Stimulated activated CD8-positive, alpha-beta memory T cell treated with anti-CD3 and anti-CD28 coated beads, Interleukin-2, amount 100 ng/mL, for 1 hour (primary cell): ENCODE measurements at places on chromosomes 16 and 17.
A peak's percentile ranks its signal among the peaks of the same experiment; 100 is the strongest.

DNA sequence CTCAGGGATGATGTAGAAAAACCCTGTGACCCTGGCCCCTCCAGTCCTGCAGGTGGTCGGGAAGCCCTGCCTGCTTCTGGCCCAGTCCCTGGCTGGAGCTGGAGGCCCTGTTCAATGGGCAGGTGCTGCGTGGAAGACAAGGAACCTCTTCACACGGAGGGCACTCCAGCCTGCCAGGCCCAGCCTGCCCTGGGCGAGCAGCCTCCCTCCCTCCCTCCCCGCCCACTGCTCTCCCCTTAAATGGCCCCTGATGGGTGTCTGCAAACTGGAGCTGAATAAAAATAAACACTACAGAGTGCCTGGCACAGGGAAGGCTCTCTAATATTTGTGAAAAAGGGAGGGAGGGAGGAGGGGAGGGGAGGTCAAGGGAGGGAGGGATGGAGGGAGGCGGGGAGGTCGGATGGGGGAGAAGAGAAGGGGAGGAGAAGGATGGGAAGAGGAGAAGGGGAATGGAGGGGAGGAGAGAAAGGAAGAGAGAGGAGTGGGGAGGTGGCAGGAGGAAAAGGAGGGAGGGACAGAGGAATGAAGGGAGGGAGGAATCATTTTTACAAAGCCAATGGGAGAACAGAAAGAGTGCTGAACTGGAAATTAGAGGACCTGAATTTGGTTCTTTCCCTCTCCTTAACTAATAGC lies 222.8 kb upstream of the TNRC6C start:
- DNase-seq: no peak

- peak; percentile 18 for DNase-seq
Observed at GRCh38 chr17:68431661-68432071, 25.6 kb downstream of the WIPI1 start.

DNA sequence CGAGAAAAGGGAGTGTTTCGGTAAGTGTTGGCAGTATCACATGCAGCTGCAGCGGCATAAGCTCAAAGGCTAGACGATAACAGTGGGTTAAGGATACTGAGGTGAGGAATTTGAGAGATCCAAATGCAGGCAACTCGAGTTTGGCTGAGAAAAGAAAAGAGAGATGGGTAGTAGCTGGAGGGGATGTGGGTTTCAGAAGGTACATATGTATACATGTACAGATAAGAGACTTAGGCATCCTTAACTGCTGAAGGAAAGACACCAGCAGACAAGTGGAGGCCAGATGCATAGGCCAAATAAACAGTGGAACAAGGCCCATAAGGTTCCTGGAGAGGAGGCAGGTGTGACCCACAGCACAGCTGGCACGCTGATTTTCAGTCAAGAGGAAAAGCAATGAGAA lies 86.6 kb upstream of the NETO2 start:
- no peak for DNase-seq

DNA sequence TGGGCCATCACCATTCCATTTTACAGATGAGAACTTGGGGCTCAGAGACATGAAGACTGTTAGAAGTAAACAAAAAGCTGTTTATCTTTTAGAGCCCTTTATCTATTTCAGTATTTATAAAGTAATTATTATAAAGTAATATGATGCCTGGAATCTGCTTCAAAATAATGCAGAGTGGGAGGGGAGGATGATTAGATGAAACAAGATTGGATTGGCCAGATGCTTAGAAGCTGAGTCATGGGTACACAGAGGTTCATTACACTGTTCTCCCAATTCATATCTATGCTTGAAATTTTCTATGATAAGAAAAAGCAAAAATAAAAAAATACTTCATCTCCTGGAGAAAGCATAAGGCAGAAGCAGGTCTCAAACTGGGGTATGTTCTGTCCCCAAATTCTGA lies 29.4 kb downstream of the TOM1L2 start:
- no peak for DNase-seq

- no peak for DNase-seq
Observed at GRCh38 chr17:41505007-41505808, at the start of gene KRT13. Gene KRT13 (minus strand): TSS chr17:41505612. CDS start chr17:41505550, 62 bp downstream.

- DNase-seq: no peak
Observed at GRCh38 chr17:50615828-50616227, 18.9 kb upstream of the ABCC3 start.

DNA sequence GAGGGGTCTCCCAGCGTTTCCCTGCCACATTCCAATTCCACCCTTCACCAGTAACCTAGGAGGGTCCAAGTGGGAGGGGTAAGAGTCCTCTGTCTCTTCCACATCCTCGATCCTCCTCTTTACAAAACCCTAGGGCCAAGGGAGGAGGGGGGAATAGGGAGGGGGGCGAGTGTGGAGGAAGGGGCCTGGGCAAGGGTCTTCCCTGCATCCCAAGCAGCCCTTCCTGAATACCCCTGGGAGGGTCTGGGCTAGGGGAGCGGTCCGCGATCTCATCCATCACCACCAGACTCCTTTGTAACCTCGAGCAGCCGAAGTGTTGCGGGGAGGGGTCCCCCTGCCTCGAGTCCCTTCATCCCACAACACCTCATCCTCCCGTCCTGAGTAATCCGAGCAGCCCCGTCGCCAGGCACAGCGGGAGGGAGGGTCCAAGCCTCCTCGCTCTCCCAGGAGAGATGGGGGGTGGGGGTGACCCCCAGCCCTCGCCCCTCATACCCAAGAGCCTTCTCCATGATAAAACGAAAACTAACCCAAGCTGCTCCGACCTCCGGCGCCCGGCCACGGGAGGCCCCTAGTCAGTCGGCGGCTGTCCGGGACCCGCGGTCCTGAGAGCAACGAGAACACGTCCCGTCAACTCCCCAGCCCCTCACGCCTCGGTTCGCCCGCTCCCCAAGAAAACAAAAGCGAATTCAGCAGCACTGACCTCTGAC lies 502 bp downstream of the SMPD3 start:
- DNase-seq: no peak

DNA sequence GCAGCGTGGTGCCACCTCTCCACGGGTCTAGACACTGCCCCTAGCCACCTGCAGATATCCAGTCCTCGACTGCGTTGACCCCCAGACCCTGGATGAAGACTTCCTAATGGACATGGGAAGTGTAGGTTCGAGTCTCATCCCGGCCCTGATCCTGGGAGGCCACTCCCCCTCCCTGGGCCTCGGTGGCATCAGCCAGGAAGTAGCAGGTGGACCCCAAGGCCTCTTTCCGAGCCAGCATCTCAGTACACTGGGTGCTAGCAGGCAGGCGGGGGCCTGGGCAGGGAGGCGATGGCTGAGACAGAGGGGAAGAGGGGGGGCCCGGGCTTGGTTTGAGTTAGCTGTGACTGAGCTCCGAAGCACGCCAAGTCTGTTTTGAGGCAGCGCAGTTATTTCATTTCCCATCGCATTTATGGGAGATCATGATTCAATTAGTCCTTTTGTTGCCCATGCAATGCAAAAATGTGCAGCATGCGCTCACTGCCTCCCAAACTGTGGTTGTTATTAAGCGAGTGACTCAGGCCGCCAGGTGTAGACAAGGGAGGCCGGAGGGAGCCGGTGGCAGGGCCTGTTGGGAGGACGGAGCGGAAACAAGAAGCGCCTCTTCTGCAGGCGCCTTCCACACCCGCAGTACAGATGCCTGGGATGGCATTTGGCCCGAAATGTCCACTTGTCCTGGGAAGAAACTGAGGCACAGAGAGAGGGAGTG lies 25.3 kb upstream of the ZNF469 start:
- DNase-seq: no peak

GRCh38 chr16:3889059-3889458 lies 8.5 kb upstream of the CREBBP start:
- no peak for DNase-seq

DNA sequence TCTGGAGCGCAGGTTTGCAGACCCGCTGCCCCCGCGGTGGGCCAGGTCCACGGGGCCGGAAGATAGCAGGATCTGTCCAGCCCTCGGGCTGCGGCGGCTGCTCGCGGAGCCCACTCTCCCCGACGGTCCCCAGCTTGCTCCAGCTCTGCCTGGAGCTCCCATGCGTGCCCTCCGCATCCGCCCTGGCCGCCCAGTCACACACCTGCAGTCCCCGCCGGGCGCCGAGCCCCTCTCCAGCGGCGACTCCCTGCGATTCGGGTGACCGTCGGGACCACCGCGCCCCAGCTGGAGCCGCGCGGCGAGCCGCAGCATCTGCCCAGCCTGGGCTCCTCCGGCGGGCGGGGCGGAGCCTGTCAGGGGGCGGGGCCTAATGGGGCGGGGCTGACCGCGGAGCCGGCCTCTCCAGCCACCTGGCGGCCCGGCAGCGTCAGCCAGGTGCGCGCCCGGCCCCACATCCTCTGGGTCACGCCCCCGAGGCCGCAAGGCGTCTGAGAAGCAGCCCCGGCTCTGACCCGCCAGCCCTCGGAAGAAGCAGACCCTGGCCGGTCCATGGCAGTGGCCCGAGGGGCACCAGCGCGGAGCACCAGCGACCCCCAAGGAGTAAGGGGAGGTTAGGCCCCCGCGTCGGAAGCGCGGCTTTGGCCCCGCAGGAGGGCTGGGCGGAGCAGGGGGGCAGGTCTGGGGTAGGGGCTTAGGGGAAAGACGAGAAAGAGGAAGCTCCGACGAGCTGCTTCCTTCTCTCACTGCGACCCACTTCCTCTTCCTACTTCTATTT lies at the start of gene PIK3R5:
TSS of gene PIK3R5 (minus strand) at position 314 of the 775 bp plus-strand sequence. CDS start 54,213 bp downstream, outside the sequence.
- peak; percentile 74 for DNase-seq

DNA sequence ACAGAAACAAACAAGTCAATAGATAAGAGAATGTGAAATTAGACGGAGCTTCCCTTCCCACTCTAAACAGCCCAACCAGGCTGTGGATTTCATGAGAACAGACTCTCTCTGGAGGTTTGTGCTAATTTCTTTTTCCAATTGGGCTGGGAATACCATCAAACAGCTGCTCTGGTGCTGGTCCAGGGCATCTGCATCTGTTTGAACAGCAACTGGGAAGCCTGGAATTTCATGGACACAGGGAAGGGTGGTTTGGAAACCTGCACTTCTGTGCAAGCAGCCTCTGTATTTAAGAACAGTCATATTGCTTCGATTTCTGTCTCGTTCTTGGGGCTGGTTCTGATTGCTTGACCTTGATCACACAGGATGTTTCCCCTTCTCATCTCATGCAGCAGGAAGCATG lies 88.7 kb downstream of the FOXL1 start:
- DNase-seq: no peak

- no peak for DNase-seq
Observed at GRCh38 chr17:35749560-35750412, 3.3 kb downstream of the GAS2L2 start.

DNA sequence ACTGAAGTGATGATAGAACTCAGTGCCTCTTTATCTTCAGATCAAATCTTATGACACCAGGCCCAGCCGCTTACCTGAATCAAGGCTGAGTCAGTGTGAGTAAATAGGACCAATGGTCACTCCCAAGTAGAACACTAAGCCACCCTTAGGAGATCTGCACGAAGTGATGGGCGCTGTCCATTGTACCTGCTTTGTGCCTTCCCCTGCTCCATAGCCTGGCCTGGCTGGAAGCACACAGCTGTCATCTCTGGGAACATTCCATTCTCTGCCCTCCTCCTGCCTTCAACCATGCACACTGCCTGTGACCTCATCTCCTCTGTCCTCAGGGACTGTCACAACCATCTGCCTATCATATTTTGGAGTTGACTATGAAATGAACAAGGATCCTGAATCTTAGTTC lies 279.5 kb upstream of the ASIC2 start:
- no peak for DNase-seq

GRCh38 chr17:72971226-72971880 lies 121.1 kb downstream of the SLC39A11 start:
- DNase-seq: no peak

DNA sequence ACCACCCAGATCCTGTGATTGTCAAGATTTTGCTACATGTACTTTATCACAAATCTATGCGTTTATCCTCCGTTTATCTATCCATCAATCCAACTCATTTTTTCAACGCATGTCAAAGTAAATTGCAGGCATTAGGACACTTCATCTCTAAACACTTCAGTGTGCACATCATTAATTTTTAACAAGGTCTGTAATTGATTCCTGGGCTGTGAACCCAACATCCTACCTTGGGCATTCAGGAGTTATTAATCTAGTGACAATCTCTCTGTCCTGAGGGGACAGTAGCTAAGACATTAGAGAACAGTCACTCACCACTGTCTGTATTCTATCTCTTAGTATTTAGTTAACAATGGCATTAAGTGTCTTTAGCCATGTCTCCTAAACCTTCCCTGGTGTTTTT lies 264.7 kb downstream of the SOX9 start:
- DNase-seq: no peak

- no peak for DNase-seq
Observed at GRCh38 chr17:8753136-8753975, 5.0 kb downstream of the SPDYE4 start.

GRCh38 chr16:77696149-77696548 lies 26.2 kb upstream of the NUDT7 start:
- DNase-seq: no peak

DNA sequence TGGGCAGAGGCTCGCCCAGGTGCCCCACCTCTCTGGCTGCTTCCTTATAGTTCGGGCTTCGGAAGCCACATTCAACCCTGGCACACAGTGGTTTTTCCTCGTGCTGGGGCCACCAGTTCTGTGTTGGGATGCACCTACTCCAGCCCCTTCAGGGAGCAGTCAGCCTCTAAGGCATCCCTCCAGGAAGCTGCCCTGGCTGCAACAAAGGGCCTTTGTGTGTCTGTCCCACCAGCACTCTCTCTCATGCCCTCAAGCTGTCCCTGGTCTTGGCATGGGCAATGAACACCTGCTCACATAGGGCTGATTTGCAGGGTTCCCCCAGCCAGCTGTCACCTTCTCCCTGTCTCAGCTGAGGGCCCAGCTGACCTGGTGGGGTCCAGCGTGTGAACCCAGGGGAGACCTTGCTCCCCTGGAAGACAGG lies 754 bp upstream of the NOXO1 start:
- DNase-seq: no peak

GRCh38 chr17:61759362-61759761 lies 104.0 kb downstream of the BRIP1 start:
- DNase-seq: no peak

- no peak for DNase-seq
Observed at GRCh38 chr17:40329839-40330794, 21.1 kb downstream of the RARA start.

DNA sequence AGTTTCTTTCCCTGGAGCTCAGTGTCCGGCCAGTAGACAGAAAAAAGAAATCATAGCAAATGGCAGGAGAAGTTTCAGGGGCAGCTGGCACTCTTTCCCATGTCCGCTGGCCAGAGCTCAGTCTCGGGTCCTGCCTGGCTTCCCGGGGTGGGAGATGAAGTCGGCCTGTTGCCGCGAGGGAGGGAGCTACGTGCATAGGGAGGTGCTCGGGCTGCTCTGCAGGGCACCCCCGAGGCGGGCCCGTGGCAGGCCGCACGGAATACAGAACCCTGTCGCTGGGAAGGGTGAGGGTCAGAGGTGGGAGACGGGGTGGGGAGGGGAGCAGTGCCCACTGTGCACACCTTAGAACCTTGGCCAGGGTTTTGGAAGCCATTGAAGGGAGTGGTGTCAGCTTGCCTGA lies 78.3 kb upstream of the FOXF1 start:
- no peak for DNase-seq
